ENCODE measurements at places on chromosomes 2 and 18. TPM values are rescaled to one million over a fixed set of nuclear protein-coding genes. Genes with fewer than 3 reads are reported as not detected.
A peak's percentile ranks its signal among the peaks of the same experiment; 100 is the strongest.

DNA sequence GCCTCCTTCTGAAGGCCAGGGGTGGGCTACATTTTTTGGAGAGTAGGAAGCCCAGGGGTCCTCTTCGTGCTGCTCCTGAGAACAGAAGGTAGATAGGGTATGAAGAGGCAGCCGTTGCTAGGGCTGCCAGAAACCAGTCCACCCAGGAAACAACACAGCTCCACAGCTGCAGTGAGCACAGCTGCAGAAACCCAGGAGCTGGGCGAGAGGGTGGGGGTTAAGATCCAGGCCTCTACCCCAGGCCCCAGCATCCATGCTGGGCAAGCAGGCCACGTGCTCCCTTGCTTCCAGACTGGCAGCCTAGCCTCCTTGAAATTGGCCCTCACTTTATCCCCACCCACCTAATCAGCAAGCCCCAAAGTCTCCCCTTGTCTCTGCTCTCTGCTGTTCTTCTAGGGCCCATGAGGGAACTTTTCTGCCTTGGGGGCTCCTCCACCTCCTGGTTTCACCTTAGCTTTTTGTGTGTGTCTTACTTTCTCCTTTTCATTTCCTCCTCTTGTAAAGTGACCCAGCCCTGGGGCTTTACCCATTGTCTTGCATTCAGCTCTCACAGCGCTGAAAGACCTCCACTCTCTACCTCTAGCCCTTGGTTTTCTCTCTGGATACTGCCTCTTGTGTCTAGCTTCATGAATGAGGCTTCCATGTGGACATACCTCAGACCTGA, 30.7 kb downstream of the STON1 start:
- no peak overlapping the region for H3K4me3 ChIP-seq
- peaks cover 9% of the 10 kb centered on the region for H3K4me1 ChIP-seq
- no peaks in the 10 kb centered on the region for H3K27me3 ChIP-seq
- no peaks in the 10 kb centered on the region for H3K36me3 ChIP-seq

GRCh38 chr2:37414470-37414949, 70.1 kb downstream of the QPCT start:
- no peak overlapping the region for H3K4me3 ChIP-seq
- H3K36me3 ChIP-seq = no peaks in the 10 kb centered on the region
- H3K4me1 ChIP-seq = no peaks in the 10 kb centered on the region

- no peak for DNase-seq
- no peak overlapping the region for H3K27ac ChIP-seq
- H3K4me3 ChIP-seq = no peak overlapping the region
- H3K27me3 ChIP-seq = no peaks in the 10 kb centered on the region
Observed at GRCh38 chr2:30636311-30636710, 170.9 kb downstream of the CAPN13 start.

DNA sequence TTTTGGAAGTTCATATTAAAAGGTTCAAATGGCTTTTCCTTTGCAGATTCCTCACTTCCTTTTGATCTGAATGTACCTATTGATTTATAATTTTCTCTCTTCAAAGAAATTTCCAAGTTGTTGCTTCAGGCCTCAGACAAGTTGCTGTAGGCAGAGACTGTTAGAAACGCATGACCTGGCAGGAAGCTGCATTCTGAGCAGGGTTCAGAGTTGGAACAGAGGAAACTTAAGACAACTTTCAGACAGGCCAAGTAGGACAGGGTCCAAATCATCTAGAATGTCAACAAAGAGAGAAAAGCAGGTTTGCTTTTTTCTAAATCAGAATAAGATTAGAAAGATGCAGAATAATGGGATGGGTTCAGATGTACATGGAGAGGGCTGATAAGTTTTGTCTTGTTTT, 416.3 kb downstream of the LRP1B start:
- no peak overlapping the region for H3K4me3 ChIP-seq
- H3K27me3 ChIP-seq = no peaks in the 10 kb centered on the region
- no peaks in the 10 kb centered on the region for H3K36me3 ChIP-seq
- DNase-seq = no peak
- no peak overlapping the region for H3K27ac ChIP-seq

DNA sequence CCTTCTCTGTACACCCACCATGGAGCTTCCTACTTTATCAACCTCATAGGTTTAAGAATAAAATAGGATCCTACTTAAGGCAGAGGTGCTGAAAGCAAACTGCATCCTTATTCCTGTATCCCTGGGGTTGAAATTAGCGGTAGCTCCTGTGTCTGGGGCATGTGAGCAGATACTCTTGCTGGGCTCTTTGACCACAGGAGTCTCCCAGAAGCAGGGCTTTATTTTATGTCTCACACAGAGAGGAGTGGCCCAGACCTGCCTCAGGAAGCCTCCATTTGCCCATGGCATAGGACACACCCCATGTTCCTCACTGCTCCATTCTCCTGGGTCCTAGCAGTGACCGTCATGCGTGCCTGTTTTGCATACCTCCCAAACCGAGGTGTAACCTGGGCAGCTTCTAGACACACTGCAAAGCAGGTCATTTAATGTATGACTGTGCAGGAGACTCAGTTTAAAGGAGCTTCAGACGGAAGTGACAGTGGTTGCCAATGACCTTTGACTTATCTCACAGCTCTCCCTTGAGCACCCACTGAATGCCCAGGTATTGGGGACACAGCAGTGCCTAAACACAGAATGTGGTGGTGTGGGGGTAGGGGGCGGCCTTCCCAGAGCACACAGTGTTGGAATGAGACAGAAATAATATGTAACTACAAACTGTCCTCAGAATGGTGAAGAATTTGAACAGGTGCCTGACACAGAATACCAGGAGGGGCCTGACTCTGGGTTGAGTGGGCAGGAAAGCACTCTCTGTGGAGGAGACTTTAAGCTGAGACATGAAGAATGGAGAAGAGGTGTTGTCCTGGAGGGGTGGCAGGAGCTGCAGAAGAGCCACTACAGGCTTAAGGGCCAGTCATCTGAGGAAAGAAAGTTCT, 3.7 kb downstream of the TMEM37 start:
- no peak overlapping the region for H3K27ac ChIP-seq
- H3K27me3 ChIP-seq = no peaks in the 10 kb centered on the region
- DNase-seq = no peak
- no peaks in the 10 kb centered on the region for H3K36me3 ChIP-seq

- no peak for DNase-seq
- H3K4me3 ChIP-seq = no peak overlapping the region
- no peak overlapping the region for H3K27ac ChIP-seq
- no peaks in the 10 kb centered on the region for H3K4me1 ChIP-seq
Observed at GRCh38 chr18:73980289-73980979, 167.2 kb downstream of the FBXO15 start.

GRCh38 chr2:65213035-65213434, 14.6 kb upstream of the ACTR2 start:
- H3K4me3 ChIP-seq = no peak overlapping the region
- no peaks in the 10 kb centered on the region for H3K4me1 ChIP-seq
- H3K36me3 ChIP-seq = no peaks in the 10 kb centered on the region
- no peak for DNase-seq
- no peak overlapping the region for H3K27ac ChIP-seq

DNA sequence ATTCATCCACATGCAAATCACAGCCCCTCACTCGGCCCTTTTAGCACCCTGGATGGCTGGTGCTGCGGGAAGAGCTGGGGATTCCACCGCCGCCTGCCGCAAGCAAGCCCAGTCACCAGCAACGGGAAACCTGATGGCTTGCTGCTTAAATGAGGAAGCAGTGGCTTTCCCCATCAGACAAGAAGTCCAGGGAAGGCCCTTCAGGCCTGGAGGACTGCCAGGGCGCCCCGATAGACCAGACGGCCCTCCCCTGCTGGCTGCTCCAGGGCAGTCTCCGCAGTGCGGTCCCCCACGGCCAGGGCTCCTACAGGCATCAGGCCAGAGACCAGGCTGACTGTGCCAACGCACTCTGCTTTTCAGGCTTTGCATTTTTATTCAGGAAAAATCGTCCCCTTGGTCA, 439.1 kb downstream of the EIPR1 start:
- no peak overlapping the region for H3K27ac ChIP-seq
- no peaks in the 10 kb centered on the region for H3K36me3 ChIP-seq
- no peaks in the 10 kb centered on the region for H3K27me3 ChIP-seq
- H3K4me3 ChIP-seq = no peak overlapping the region
- no peaks in the 10 kb centered on the region for H3K4me1 ChIP-seq

DNA sequence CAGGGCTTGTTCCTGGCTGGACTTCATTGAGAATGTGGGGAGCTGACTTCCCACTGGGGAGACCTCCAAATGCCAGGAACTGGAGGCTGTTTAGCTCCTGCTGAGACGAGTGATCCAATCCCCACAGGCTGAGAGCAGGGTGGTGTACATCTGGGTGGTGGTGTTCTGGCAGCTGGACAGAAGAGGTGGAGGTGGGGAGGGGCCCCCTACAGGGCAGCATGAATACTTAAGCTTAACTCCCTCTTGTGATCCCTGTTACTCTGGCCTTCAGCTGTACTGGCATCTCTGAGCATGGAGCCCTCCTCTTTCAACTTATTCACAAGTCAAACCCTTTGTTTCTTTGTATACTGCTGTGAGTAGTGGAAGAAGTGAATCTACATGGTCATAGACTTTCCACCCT, 167.8 kb upstream of the LYPD1 start:
- no peak overlapping the region for H3K4me3 ChIP-seq
- no peaks in the 10 kb centered on the region for H3K4me1 ChIP-seq
- H3K27ac ChIP-seq = no peak overlapping the region
- DNase-seq = no peak

DNA sequence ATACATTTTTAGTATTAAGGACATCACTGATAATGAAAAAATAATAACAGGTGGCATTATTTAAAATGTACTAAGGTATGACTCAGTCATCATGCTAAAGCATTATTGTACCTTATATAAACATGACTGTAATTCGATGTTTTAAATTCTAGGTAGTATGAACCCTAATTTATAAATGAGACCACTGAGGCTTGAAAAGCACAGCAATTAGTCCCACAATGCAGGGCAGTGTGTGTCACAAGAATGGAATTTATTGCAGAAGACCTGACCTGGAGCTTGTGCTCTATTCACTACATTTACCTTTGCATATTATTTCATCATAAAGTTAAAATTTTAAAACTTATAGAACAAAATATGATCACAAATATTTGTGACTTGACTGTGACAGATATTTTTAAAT, 358.5 kb upstream of the DSEL start:
- H3K4me3 ChIP-seq = no peak overlapping the region
- H3K4me1 ChIP-seq = no peaks in the 10 kb centered on the region
- DNase-seq = no peak

DNA sequence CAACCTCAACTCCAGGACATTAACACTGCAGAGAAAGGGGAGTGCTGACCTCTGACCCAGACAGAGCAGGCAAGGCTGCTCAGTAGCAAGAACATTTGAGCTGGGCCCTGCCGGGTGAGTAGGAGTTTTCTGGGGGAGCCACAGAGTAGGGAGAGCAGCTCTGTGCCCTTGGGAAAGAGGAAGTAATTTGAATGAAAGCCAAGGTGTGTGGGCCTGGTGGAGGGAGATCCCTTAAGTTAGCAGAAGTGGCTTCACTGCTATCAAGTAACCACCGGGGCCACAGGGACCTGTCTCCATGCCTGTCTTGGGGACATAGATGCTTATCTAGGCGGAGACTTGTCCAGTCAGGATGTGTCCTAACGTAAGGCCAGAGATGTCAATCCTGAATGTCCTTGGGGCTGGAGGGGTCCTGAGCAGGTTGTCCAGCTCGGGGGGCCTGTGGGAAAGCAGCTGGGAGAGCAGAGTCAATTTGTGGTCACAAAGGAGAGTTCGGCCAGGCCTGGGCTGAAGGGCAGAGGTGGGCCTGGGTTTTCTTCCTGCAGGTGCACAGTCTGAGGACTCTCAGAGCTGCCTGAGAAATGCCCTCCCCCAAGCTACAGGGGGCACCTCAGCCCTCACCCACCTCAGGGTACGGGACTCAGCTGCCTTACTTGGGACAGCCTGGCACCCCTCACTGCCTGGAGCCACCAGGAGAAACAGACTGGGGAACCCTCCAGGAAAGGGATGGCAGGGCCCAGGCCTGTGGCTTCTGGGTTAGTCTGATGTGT, 15.0 kb upstream of the OTOF start:
- H3K36me3 ChIP-seq = no peaks in the 10 kb centered on the region
- no peaks in the 10 kb centered on the region for H3K4me1 ChIP-seq
- no peak for DNase-seq

GRCh38 chr18:36448384-36449290, 151.1 kb downstream of the FHOD3 start:
- H3K27ac ChIP-seq = no peak overlapping the region
- H3K4me3 ChIP-seq = no peak overlapping the region
- no peaks in the 10 kb centered on the region for H3K27me3 ChIP-seq
- no peak for DNase-seq

GRCh38 chr2:133265432-133265949, 302.8 kb downstream of the NCKAP5 start:
- no peak overlapping the region for H3K27ac ChIP-seq
- no peaks in the 10 kb centered on the region for H3K36me3 ChIP-seq
- H3K27me3 ChIP-seq = no peaks in the 10 kb centered on the region
- peaks cover 22% of the 10 kb centered on the region for H3K4me1 ChIP-seq
- no peak for DNase-seq
- peak overlapping the region; percentile 42 for H3K4me3 ChIP-seq

- no peak overlapping the region for H3K4me3 ChIP-seq
- peaks cover 24% of the 10 kb centered on the region for H3K4me1 ChIP-seq
- DNase-seq = peak; percentile 72
- H3K27ac ChIP-seq = peak overlapping the region; percentile 3
Observed at GRCh38 chr18:13548966-13549879, 177.1 kb downstream of the FAM210A start.

GRCh38 chr2:194289712-194290346, 1367.2 kb upstream of the SLC39A10 start:
- no peak overlapping the region for H3K27ac ChIP-seq
- no peaks in the 10 kb centered on the region for H3K36me3 ChIP-seq
- no peak for DNase-seq

- H3K27ac ChIP-seq = no peak overlapping the region
- no peaks in the 10 kb centered on the region for H3K36me3 ChIP-seq
- no peak overlapping the region for H3K4me3 ChIP-seq
- DNase-seq = no peak
Observed at GRCh38 chr2:230668939-230669303, 43.7 kb upstream of the CAB39 start.

- no peak for DNase-seq
- no peaks in the 10 kb centered on the region for H3K4me1 ChIP-seq
- no peak overlapping the region for H3K27ac ChIP-seq
- peaks cover 51% of the 10 kb centered on the region for H3K36me3 ChIP-seq
- H3K27me3 ChIP-seq = no peaks in the 10 kb centered on the region
- no peak overlapping the region for H3K4me3 ChIP-seq
Observed at GRCh38 chr2:201630577-201630976, 12.7 kb downstream of the TMEM237 start.

DNA sequence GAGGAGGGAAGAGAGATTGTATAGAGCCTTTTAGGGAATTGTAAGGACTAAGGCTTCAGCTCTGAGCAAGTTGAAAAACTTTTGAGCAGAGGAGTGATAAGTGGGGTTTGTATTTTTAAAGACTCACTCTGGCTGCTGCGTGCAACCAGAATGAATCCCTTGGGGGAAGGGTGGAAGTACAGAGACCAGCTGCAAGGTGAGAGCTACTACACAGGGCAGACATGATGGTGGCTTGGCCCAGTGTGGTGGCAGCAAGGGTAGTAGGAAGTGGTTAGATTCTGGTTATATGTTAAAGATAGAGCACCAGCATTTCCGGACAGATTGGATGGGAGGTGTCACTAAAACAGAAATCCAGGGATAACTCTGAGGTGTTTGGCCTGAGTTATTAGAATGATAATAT, 10.1 kb upstream of the SESTD1 start:
- no peaks in the 10 kb centered on the region for H3K4me1 ChIP-seq
- no peak overlapping the region for H3K4me3 ChIP-seq
- no peak overlapping the region for H3K27ac ChIP-seq

Gene AGXT
- not detected for total RNA-seq

Gene FZD7
- total RNA-seq = 37.1 TPM

Gene TRABD2A
- 5.4 TPM for total RNA-seq

Gene RGPD8
- total RNA-seq = 26.3 TPM

Gene CRYGD
- not detected for total RNA-seq

Gene IL36RN
- 0.25 TPM for total RNA-seq

Gene INHBB
- 19.4 TPM for total RNA-seq

Measured in vagina (tissue), 2 donors.